ENCODE measurements at places on chromosomes 7 and 10.

- H3K36me3 ChIP-seq: no peaks in the 10 kb centered on the region
- H3K27ac ChIP-seq: no peak overlapping the region
- DNase-seq: no peak
Measured at GRCh38 chr10:31528831-31529230, 209.8 kb downstream of the ZEB1 start.

- H3K36me3 ChIP-seq: no peaks in the 10 kb centered on the region
- no peaks in the 10 kb centered on the region for H3K4me1 ChIP-seq
- H3K27me3 ChIP-seq: no peaks in the 10 kb centered on the region
- H3K27ac ChIP-seq: no peak overlapping the region
- no peak overlapping the region for H3K4me3 ChIP-seq
- DNase-seq: no peak
Measured at GRCh38 chr7:158382363-158383254, 205.0 kb downstream of the PTPRN2 start.

GRCh38 chr10:72392571-72392970 is 37.9 kb upstream of the DNAJB12 start:
- H3K4me3 ChIP-seq: no peak overlapping the region
- DNase-seq: no peak
- H3K4me1 ChIP-seq: no peaks in the 10 kb centered on the region
- H3K27ac ChIP-seq: no peak overlapping the region

- no peaks in the 10 kb centered on the region for H3K27me3 ChIP-seq
- H3K4me1 ChIP-seq: no peaks in the 10 kb centered on the region
- peaks cover 12% of the 10 kb centered on the region for H3K36me3 ChIP-seq
Measured at GRCh38 chr7:66642186-66642585, 13.5 kb downstream of the KCTD7 start.

DNA sequence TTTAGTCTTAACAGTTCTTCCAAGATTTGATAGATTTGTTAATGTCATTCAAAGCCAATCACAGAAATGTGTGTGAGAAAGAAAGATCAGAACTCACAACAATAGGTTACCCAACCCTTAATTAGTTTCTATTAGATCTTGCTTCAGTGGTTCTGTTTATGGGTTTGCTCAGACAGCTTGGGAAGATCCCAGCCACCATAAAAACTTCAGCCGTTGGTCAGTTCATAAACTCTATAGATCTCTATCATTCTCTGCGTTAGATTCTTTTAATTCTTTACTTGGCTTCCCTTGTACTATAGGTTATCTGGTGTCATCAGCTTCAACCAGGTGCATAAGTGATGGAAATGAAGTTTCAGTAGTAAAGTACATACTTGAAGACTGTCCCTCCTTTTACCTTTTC is 54.4 kb downstream of the ZNF277 start:
- no peaks in the 10 kb centered on the region for H3K36me3 ChIP-seq
- no peak overlapping the region for H3K4me3 ChIP-seq
- H3K27ac ChIP-seq: no peak overlapping the region
- H3K4me1 ChIP-seq: no peaks in the 10 kb centered on the region
- no peak for DNase-seq
- H3K27me3 ChIP-seq: no peaks in the 10 kb centered on the region

DNA sequence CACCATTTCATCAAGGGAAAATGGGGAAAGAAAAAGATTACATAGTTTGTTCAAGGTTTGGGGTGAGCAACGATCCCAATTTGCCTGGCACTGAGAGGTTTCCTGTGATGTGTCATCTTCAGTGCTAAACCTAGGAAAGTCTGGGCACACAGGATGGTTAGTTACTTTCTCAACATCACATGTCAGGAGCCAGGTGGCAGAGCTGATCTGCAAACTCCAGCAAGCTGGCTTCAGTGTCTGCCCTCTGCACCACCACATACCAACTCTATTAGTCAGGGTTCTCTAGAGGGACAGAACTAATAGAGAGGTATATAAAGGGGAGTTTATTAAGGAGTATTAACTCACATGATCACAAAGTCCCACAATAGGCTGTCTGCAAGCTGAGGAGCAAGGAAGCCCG is 11.3 kb downstream of the ADAM12 start:
- DNase-seq: peak; percentile 9
- H3K27ac ChIP-seq: no peak overlapping the region
- no peak overlapping the region for H3K4me3 ChIP-seq
- H3K27me3 ChIP-seq: no peaks in the 10 kb centered on the region
- no peaks in the 10 kb centered on the region for H3K4me1 ChIP-seq

GRCh38 chr7:149622444-149623210 is 125.0 kb upstream of the ZNF746 start:
- H3K36me3 ChIP-seq: peaks cover 16% of the 10 kb centered on the region
- peak overlapping the region; percentile 77 for H3K4me3 ChIP-seq
- no peak overlapping the region for H3K27ac ChIP-seq
- peaks cover 14% of the 10 kb centered on the region for H3K4me1 ChIP-seq

GRCh38 chr10:13613519-13613918 is 26.8 kb downstream of the PRPF18 start:
- H3K27me3 ChIP-seq: no peaks in the 10 kb centered on the region
- no peak overlapping the region for H3K27ac ChIP-seq
- no peak overlapping the region for H3K4me3 ChIP-seq
- H3K36me3 ChIP-seq: peaks cover 23% of the 10 kb centered on the region
- peaks cover 10% of the 10 kb centered on the region for H3K4me1 ChIP-seq
- DNase-seq: no peak

DNA sequence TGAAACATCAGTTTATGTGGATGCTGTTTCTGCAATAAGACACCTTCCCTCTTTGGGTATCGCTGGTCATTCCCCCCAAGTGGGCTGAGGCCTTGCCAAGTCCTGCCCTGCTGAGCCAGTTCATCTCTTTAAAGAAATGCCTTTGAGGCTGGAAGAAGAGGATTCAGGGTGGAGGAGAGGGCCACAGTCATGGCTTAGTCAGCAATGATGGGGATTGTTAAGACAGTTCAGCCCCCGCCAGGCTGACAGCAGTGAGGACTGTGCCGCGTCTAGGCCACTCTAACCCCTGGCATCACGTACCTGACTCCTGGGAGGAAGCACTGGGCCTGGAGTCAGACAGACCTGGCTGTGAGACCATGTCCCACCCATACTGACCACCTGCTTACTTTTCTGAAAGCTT is 48.3 kb downstream of the PNLIPRP2 start:
- no peak overlapping the region for H3K4me3 ChIP-seq
- DNase-seq: no peak
- no peak overlapping the region for H3K27ac ChIP-seq
- H3K36me3 ChIP-seq: no peaks in the 10 kb centered on the region
- H3K4me1 ChIP-seq: peaks cover 2% of the 10 kb centered on the region

- H3K4me1 ChIP-seq: no peaks in the 10 kb centered on the region
- DNase-seq: no peak
- no peak overlapping the region for H3K4me3 ChIP-seq
- no peaks in the 10 kb centered on the region for H3K27me3 ChIP-seq
- H3K27ac ChIP-seq: no peak overlapping the region
- no peaks in the 10 kb centered on the region for H3K36me3 ChIP-seq
Measured at GRCh38 chr10:92142512-92142911, 148.4 kb downstream of the CPEB3 start.

- H3K27ac ChIP-seq: no peak overlapping the region
- no peaks in the 10 kb centered on the region for H3K27me3 ChIP-seq
- no peak for DNase-seq
- H3K36me3 ChIP-seq: no peaks in the 10 kb centered on the region
- no peaks in the 10 kb centered on the region for H3K4me1 ChIP-seq
Measured at GRCh38 chr7:81674431-81674830, 95.4 kb downstream of the HGF start.

DNA sequence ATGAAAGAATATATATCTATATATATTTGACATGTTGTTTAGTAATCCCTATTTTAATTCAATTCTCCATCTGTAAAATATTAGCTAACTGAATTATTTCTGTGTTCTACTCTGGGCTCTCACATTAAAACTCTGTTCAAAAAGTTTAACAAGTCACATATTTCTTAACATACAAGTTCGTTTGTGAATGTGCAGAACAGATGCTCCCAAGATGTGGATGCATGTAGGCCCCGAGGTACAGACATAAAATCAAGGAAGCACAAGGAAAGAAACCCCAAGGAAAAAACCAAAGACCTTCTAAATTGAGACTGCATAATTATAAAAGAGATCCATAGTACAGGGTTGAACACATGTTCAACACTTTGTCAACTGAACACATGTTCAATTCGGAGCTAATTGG is 175.1 kb downstream of the LRRTM3 start:
- no peak for DNase-seq
- H3K4me3 ChIP-seq: no peak overlapping the region

DNA sequence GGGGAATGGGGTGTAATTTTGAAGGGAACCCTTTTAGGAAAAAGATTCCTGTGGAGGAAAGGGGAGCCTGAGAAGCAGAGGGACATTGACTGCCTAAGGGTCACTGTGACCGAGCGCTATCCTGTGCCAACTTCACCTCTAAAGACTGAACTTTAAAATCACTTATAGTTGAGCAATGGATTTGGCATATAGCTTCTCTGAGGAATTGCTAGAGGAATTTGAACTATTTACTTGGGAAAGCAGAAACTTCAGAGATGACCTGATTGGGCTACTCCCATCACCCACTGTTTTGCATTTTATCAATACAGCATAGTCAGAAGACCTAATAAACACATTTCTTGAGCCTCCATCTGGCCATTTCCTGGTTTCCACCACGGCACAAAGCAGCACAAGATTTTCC is 23.7 kb upstream of the WNT16 start:
- no peak overlapping the region for H3K4me3 ChIP-seq
- H3K27me3 ChIP-seq: no peaks in the 10 kb centered on the region
- H3K36me3 ChIP-seq: no peaks in the 10 kb centered on the region
- no peak for DNase-seq
- H3K4me1 ChIP-seq: peaks cover 36% of the 10 kb centered on the region

GRCh38 chr7:80530136-80530535 is 18.3 kb upstream of the GNAT3 start:
- H3K36me3 ChIP-seq: no peaks in the 10 kb centered on the region
- H3K4me1 ChIP-seq: peaks cover 3% of the 10 kb centered on the region
- H3K4me3 ChIP-seq: no peak overlapping the region
- H3K27ac ChIP-seq: no peak overlapping the region
- DNase-seq: no peak
- H3K27me3 ChIP-seq: no peaks in the 10 kb centered on the region

DNA sequence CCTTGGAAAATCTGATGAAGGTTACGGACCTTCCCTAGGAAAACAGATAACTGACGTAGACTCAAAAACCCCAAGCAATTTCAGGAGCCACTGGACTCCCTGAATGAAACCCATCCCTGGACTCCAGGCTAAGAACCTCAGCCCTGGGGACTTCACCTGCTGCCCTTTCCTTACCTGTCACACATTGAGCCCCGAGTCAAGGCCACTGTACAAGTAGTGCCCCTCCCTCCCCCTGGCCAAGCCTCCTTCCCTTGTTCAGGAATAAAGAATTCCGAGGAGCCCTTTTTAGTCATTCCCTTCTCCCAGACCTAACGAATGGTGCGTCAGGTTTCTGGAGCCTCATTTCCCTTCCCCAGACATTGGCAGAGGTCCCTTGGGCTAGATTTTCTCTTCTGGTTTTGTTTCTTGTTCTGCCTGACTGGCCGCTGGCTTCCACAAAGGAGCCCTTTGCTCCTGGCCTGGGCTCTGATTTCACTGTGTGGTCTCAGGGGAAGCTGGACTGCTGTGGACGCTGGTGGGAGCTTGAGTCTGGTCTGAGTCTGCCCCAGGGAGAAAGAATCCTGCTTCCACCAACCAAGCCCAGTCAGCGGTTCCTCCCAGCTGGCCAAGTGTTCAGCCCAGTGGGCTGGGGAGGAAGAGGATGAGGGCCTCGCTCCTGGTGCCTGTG is 31.7 kb downstream of the ZNF775 start:
- H3K4me3 ChIP-seq: no peak overlapping the region
- no peaks in the 10 kb centered on the region for H3K27me3 ChIP-seq
- H3K27ac ChIP-seq: no peak overlapping the region
- peaks cover 11% of the 10 kb centered on the region for H3K4me1 ChIP-seq
- no peaks in the 10 kb centered on the region for H3K36me3 ChIP-seq

- no peaks in the 10 kb centered on the region for H3K36me3 ChIP-seq
- no peak overlapping the region for H3K4me3 ChIP-seq
- H3K27ac ChIP-seq: no peak overlapping the region
- no peak for DNase-seq
- H3K4me1 ChIP-seq: peaks cover 3% of the 10 kb centered on the region
Measured at GRCh38 chr7:19674266-19674960, 34.4 kb downstream of the POLR1F start.

DNA sequence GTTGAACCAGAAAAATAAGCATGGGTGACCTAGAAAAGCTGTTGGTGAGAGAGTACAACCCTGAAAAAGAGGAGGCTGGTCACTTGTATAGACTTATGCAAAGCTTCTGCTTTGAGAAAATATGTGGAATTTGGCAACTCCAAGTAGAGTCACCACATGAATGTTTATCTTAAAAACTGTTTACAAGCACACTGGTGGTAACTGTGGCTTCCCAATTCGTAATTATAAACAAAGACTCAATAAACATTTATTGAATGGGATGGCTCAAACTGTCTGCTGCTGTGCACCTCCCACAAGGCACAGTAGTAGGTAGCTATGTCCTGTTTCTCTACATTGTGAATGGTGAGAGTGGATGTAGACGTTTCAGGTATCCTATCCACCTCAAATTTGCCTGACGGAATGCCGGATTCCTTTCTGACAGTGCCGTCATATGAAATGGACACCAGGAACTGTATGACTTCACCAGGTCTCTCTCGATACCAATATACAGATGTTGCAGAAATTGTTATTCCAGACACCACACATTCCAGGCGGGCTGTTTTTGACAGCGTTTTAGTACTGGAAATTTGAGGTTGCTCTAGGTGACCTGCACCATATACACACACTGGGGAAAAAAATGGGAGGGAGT is 43.4 kb upstream of the TARP start:
- no peaks in the 10 kb centered on the region for H3K4me1 ChIP-seq
- no peak overlapping the region for H3K4me3 ChIP-seq
- H3K36me3 ChIP-seq: no peaks in the 10 kb centered on the region
- H3K27ac ChIP-seq: no peak overlapping the region
- DNase-seq: no peak

DNA sequence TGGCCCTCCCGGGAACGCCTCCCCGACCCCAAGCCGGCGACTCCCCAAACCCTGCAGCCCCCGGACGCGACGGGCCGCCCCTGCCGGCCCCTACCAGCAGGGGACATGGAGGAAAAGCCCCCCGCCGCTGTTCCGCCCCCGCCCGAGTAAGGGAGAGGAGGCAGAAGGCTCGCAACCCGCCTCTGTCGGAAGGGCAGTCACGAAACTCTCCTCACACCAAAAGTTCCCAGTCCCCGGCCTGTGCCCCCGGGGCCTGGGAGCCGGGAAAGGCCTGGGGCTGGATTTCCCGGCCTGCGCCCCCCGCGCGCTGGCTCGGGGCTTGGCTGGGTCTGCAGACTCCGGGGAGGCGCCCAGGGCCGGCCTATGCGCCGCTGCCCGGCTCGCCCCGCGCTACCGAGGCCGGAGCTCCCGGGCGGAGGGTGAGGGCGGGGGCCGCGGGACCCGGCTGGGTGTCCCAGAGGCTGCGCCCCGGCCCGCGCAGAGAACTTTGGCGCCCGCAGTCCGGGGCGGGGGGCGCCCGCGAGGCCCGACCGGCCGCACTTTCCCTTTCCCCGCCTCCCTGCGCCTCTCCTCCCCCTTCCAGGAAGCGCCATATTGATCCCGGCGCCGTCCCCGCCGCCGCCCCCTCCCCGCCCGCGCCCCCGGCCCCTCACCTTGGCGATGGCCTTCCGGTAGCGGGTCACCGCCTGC is 728 bp downstream of the PARD3 start:
- H3K4me3 ChIP-seq: peak overlapping the region; percentile 74
- H3K4me1 ChIP-seq: peaks cover 27% of the 10 kb centered on the region
- no peak for DNase-seq
- H3K27me3 ChIP-seq: no peaks in the 10 kb centered on the region
- peak overlapping the region; percentile 72 for H3K27ac ChIP-seq
- no peaks in the 10 kb centered on the region for H3K36me3 ChIP-seq

- DNase-seq: no peak
- no peaks in the 10 kb centered on the region for H3K4me1 ChIP-seq
- no peaks in the 10 kb centered on the region for H3K36me3 ChIP-seq
Measured at GRCh38 chr10:56928714-56929113, 567.7 kb upstream of the ZWINT start.

Measured in keratinocyte (primary cell).